Putamen (tissue), 1 donor: ENCODE measurements at places on chromosomes 6 and 20.
A peak's percentile ranks its signal among the peaks of the same experiment; 100 is the strongest.

DNA sequence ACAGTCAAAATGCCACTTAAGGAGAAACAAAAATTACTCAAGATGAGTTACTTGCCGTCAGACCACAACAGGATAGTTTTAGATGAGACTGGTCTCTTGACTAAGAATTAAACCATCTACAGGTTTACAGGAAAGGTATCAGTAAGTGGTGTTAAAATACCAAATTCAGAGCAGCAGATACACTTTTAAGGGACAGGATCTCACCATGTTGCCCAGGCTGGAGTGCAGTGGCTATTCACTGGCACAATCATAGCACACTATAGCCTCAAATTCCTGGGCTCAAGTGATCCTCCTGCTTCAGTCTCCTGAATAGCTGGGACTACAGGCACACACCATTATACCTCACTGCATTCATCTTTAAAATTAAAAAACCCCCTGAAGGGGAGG, 4.7 kb downstream of the MCCD1 start:
- DNase-seq = no peak

DNA sequence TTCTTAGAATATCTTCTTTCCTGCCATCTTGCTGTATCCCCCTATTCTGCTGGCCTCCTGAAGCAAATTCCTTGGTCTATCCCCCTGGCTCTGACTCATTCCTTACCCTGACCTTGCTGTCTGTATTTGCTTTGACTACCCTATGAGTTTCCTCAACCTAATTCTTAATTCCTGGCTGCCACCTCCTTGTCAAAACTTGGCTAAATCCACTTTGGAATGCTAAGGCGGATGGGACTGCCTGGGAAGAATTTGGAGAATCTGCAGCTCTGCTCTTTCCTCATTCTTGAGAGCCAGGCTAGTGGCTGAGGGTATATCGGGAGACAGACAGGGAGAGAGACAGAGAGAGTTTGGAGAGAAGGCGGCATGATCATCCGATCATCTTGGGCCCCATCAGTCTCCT, 24.4 kb downstream of the CAP2 start:
- DNase-seq = no peak

- no peak for DNase-seq
Measured at GRCh38 chr6:6721606-6722005, 133.1 kb downstream of the LY86 start.

- DNase-seq = no peak
Measured at GRCh38 chr6:138454981-138455706, 44.1 kb downstream of the NHSL1 start.

DNA sequence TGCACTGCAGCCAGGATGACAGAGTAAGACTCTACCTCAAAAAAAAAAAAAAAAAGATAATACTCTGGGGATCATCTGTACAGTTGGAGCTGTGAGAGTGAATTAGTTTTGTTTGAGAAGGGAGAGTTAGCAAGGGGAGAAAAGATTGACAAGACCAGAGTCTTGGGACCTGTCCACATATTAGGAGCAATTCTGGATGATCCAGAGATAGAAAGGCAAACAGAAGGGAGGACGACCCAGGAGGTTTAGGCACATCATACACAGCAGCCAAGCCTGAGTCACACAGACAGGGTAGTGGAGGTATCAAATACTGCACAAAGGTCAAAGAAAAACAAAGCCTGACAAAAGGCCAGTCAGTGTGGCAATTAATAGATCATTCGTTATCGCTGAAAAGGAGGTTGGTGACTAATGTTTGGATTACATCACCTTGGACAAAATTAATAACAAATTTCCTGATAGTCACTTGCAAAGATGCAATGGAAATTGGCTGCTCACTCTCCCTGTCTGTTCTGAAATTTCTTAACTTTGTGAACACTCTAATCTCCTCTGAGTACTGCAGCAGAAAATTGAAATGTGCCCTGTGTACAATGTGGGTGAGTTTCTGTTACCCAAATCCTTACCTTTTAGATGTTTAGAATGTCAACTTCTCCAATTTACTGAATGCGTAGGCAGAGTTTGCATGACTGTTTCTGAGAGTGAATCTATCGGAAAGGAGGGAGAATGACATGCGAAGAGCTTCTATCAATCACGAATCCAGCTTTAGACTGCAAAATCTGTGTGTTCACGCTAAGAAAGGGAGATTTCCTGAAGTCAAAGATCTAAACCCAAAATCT, 105.4 kb downstream of the TSHZ2 start:
- DNase-seq = peak; percentile 24

- DNase-seq = no peak
Measured at GRCh38 chr6:169669889-169670288, 31.9 kb downstream of the WDR27 start.

DNA sequence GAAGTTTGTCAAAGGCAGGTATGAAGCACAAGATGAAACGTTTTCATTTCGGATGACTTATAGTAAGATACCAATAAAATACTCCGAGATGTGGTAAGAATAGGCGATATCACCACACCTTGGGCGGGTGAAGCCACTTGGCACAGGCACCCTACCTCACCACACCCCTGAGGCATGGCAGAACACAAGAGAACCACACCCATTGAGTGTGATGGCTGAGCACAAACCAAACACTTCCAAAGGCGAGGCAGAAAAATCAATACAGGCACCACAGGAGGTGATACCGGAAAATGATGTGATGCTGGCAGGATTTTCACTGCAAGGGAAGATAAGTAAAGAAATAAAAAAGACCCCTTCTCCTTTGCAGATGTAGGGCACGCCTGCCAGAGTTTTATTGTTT, 332.9 kb upstream of the PRDM1 start:
- no peak for DNase-seq

GRCh38 chr6:152356662-152357061, 280.5 kb downstream of the SYNE1 start:
- DNase-seq = no peak

- no peak for DNase-seq
Measured at GRCh38 chr6:32962213-32962826, 6.1 kb upstream of the BRD2 start.

DNA sequence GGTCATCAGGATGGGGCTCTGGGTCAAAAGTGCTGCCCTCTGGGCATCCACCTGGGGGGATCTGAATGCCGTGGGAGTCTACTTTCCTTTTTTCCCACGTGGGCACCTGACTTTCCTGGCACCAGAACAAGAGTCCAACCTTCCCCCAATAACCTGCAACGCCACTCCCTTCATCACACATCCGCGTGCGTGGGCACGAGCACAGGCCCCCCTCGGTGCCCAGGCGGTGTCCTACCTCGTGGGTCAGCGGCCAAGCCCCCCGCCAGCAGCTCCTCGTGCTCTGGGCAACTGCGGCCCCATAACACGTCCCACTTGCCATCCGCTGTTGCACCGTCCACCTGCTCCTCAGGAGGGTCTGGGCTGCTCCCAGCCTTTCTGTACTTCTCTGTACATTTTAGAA, 87.0 kb downstream of the YTHDF1 start:
- DNase-seq = no peak

- DNase-seq = no peak
Measured at GRCh38 chr6:26124781-26125685, 37.8 kb downstream of the HFE start.

GRCh38 chr6:14946753-14947152, 299.1 kb upstream of the JARID2 start:
- DNase-seq = no peak

DNA sequence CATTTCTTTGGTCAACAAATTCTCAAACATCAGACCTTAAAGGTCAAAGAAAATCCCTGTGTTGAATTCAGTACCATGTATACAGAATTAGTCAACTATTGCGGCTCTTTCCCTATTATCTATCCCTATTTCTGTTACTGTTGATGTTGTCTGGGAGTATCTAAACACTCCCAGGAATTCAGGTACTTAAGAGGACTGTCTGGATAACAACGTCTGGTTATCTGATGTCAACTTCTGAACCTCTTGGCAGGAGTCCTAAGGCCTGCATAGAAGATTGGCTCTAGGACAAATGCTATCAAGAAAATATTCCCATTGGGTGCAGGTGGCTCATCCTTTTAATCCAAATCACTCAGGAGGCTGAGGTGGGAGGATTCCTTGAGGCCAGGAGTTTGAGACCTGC, 255.6 kb downstream of the KHDC1L start:
- no peak for DNase-seq

DNA sequence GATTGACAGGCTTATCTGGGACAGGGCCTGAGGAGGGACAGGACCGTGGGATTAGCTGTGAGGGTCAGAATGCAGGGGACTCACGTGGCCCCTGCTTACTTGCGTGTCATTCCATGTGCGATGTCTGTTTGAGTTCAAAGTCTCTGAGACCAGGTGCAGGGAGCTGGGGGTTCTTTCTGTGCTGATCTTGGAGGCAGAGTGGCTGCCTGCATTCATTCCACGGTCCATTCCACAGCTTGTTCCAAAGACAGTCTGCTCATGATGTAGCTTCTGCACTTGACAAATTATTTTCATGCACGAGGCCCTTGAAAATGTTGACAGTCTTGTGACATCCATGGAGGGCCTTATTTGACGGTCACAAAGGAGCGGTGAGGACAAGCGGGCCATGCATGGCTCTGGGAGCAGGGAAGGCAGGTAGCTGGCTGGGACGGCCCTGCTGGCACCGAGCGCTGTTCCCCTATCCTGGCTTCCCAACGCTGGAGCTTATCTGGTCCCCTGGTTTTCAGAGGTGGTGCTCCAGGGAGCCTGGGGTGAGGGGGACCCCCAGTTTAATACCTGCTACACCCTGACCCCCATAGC, 156.3 kb upstream of the RNF24 start:
- no peak for DNase-seq

DNA sequence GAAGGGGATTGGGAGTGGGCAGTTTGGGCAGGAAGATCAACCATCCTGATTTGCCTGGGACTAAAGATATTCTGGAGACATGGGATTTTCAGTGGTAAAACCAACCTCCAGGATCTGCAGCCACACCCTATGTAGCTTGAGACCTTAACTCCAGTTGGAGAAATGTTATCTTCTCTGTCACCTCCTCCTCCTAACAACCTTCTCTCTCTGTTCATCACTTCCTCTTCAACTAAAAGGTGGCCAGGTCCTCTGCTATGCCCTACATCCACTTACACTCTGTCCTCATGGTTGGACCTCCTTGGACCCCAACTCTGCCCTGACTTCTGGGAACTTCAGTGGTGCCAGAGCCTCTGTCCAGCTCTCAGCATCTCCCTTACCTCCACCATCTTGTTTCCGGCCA, 42.0 kb upstream of the SLC9A8 start:
- no peak for DNase-seq
